Esophagus squamous epithelium (tissue), 5 donors: ENCODE measurements at places on chromosomes 3 and 15.

DNA sequence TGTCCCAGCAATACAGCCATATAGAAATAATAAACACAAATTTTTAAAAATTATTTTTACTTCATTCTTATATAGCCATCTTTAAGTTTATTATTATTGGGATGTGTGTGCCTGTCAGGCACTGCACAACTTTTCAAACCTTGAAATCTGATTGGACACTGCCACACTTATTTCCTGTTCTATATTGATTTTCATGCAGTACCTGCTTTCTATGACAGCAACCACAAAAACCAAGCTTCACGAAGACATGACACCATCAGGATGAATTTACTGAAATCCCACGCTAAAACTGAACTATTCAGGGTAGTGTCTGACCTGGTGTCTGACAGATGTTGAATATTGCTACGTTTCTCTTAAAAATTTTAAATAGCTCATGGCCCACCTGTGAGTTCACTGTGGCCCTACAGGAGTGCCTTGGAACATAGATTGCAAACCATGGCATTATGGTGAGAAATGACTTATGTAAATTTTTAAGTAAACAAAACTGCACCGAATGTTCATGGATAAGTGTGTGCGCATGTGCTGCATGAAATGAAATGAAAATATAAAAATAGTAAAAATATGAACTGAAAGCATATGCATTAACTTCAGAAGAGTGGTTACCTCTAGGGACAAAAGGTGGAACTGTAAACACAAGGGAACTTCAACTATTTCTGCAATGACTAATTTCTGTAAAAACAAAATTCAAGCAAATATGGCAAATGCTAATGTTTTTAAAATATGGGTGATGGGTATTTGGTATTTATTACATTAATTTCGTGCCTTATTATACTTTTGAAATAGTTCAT is 152.3 kb downstream of the ZBTB20 start:
- no peak for DNase-seq

DNA sequence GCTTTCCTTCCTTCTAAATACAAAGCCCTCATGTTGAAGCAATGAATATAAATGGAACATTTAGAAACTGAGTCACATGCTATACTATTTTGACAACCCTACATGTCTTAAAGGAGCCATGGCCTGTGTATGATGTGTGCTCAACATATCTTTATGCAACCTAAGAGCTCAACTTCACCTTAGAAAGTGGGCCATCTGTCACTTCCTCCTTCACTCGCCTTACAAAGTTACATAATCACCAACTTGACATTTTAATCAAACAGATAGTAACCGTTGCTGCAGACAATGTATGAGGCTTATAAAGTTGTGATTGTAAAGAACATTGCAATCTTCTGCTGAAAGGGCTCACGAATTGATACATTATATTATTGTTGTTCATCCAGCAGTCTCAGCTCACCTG is 163.6 kb downstream of the SERPINI1 start:
- DNase-seq: no peak

- no peak for DNase-seq
Observed at GRCh38 chr3:160564949-160565441, 376 bp downstream of the KPNA4 start.

DNA sequence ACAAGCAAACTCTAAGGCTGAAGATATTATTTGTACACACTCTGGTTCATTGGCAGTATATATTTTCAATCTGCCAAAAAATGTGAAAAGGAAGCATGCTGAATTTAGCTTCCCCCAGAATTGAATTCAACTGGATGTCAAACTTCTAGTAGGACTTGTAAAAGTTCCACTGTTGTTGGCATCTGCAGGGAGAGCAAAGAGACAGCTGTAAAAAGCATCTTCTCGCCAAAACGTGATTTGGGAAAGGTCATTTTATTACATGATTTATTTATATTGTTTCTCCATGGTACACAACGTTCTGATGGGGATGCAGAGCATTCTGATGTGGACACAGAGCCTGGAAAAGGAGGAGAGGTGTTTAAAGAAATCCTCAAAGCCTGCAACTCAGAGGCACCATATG is 196.7 kb upstream of the ADAMTS9 start:
- DNase-seq: no peak

GRCh38 chr3:140765246-140765645 is 87.4 kb downstream of the TRIM42 start:
- no peak for DNase-seq

DNA sequence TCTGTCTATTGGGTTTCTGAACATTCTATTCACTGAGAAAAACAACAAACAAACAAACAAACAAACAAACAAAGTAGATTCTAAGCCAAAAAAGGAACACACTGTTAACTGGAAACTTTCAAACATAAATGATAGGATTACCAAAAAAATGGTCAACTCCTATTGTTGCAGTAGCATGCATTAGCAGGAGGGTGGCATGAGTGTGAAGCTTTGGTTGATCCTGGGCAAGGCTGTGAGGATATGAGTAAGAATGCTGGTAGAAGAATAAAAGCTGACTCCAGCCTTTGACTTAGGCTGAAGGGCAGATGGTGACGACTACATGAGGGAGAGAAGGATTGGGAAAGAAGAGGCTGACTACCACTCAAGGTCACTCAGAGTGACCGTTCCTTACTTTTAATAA is 810.3 kb downstream of the VGLL3 start:
- no peak for DNase-seq

GRCh38 chr3:156341332-156341731 is 213.6 kb downstream of the SSR3 start:
- DNase-seq: no peak

DNA sequence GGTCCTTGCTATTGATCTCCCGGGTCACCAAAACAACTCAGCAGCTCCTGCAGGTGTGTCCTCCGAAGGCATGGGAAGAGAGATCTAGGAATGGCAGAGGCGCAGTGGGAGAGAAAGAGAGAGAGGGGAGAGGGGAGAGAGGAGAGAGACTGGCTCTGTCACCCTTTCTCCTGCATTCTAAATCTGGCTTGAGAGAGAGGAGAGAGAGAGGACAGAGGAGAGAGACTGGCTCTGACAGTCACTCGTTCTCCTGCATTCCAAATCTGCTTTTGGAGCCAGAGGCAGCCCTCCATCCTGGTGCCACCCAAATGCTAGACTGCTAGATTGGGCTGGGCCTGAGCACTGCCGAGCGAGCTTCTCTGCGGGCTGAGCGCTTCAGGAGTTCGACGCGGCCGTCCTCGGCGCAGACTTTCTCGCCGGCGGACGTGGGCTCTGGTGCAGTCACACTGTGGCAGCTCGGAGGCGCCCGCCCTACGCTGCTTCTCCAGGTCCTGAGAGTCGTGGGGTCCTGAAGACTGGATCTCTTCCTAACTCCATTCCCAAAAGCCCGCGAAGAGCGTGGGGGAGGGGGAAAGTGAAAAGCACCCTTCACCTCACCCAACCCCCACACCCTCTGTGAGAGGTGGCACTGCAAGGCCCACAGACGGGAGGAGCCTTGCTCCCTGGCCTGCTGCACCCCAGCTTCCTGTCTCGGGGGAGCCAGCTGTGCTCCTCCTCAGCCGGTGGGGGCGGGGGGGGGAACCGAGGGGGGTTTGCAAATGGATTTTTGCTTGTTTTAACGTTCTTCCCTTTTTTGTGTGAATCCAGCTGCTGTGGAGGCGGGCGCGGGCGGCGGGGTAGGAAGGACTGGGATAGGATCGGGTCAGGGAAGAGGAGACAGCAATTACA is 222.3 kb downstream of the MEIS2 start:
- no peak for DNase-seq

- no peak for DNase-seq
Observed at GRCh38 chr3:16060358-16060852, 114.1 kb upstream of the GALNT15 start.

DNA sequence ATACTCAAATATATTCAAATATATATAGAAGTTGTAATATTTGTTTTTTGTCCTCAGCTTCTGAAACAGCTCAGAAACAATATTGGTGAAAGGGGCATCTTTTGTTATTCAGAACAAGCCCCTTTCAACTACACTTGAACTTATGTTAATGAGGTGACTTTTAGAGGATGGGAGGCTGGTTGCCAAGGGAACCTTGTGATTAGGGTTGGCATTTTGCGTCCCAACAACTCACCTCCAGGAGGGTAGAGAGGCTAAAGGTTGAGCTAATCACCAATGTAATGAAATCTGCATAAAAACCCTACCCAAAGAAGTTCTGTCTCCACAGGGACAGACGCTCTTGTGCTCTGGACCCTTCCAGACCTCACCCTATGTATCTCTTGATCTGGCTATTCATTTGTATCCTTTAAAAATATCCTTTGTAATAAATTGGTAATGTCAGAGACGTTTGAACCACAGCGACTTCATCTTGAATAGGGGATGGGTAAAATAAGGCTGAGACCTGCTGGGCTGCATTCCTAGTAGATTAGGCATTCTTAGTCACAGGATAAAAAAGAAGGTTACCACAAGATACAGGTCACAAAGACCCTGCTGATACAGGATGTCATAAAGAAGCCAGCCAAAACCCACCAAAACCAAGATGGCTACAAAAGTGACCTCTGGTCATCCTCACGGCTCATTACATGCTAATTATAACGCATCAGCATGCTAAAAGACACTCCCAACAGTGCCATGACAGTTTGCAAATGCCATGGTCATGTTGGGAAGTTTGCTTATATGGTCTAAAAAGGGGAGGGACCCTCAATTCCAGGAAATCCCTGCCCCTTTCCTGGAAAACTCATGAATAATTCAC is 111.1 kb downstream of the FMN1 start:
- no peak for DNase-seq

DNA sequence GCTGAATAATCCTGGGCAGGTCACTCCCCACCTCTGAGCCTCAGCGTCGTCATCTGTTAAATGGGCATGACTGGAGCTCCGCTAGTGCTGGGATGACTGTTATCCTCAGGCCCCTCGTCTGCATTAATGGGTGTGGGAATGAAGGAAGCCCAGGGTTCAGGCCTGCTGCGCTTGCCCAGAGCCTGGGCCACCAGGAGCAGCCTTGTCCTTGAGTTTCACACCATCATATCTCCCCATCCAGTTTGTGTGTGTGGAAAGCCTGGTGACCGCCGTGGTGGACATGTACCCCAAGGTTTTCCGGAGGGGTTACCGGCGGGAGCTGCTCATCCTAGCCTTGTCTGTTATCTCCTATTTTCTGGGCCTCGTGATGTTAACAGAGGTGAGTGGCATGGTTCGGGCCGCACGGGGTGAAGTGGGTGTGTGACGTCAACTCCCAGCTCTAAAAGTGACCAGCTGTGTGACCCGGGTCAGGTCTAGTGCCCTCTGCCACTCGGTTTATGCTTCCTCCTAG is 63.5 kb upstream of the SLC6A1 start:
- no peak for DNase-seq

GRCh38 chr3:167839460-167840134 is 104.1 kb downstream of the SERPINI1 start:
- DNase-seq: no peak

DNA sequence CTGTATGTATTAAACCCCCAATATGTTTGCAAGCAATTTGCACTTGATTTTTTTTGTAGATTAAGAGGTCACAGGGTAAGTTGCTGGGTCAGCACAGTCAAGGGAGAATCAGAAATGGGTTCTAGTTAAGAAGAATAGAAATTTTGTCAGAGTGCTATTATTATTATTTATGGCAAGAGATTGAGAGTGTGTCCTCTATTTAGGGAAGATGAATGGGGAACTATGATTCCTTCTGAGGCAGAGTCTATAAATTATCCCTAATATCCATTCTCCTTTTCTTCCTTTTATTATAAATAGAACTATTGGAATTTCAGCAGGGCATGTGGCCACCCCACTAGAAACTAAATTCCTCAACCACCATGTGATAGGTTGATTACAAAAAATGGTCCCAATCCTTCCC is 209.9 kb upstream of the UBE2E1 start:
- no peak for DNase-seq

GRCh38 chr3:77815467-77815866 is 775.6 kb downstream of the ROBO2 start:
- DNase-seq: no peak

DNA sequence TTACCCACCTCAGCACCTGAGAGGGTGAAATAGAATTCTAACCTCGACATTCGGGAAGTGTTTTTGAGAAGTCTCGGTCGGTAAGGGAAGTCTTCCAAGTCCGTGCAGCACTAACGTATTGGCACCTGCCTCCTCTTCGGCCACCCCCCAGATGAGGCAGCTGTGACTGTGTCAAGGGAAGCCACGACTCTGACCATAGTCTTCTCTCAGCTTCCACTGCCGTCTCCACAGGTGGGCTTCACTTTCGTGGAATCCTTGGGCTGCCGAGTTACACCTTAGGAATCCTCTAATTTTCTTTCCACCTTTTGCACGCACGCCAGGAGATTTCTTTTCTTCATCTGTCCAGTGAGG is 775 bp downstream of the CCNDBP1 start:
- no peak for DNase-seq

GRCh38 chr3:94317017-94317416 is 254.2 kb downstream of the NSUN3 start:
- no peak for DNase-seq

DNA sequence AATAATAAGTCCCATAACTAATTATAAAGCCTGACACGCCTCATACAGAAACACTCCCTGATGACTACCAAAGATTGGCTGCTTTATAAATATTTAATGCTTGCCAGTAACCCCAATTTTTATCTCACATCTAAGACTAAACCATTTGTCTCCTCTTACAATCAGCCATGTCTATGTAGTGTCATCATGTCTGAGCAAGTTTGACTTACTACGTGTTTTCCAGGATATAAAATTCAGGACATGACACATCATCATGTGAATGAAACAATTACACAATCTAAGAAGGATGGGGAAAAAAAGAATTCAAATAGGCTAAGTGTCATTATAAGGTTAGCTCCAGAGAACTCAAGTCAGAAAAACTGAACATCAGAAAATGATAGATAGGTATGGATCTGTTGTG is 208.7 kb downstream of the MECOM start:
- DNase-seq: no peak

DNA sequence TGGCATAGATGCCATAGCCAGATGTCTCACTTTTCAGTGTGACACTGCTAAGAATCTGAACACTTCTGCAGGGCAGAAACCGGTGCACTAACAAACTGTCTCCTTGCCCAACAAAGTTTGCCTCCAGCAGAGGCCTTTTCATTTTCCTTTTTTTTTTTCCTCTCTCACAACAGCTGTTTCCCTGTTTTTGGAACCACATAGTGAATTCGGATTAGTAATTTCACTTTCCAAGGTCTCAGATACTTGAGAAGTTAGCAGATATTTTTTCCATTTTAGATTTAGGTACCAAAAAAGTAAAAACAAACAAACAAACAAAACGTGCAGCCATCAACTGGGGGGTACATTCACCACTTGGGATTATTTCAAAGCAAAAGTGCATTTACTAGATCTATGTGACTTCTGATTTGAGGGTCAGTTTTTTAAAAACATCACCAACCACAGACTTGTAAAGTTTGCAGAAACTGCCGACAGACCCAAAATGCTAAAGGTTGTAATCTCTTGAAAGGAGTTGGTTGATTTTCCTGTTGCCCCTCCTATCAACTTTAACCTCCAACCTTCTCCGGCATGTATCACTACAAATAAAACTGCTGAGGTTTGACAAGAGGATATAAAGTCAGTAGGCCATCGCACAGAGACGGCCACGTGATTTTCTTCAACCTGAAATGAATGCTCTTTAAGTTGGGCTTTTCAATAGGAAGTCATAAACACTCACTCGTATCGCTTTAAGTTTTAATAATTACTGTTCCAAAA is 169.1 kb downstream of the CDIN1 start:
- no peak for DNase-seq

- no peak for DNase-seq
Observed at GRCh38 chr15:40043927-40044716, 5.1 kb upstream of the SRP14 start.
